ENCODE measurements at places on chromosomes 12 and 14. TPM values are rescaled to one million over a fixed set of nuclear protein-coding genes. Genes with fewer than 3 reads are reported as not detected.

LETMD1 gene
- 67.2 TPM for total RNA-seq

RTL1 gene
- not detected for total RNA-seq

ACSS3 gene
- not detected for total RNA-seq

ADAMTS20 gene
- not detected for total RNA-seq

- DNase-seq: peak; percentile 75
These were observed 46.1 kb downstream of the CYP46A1 start for GRCh38 chr14:99729991-99730875.

DNA sequence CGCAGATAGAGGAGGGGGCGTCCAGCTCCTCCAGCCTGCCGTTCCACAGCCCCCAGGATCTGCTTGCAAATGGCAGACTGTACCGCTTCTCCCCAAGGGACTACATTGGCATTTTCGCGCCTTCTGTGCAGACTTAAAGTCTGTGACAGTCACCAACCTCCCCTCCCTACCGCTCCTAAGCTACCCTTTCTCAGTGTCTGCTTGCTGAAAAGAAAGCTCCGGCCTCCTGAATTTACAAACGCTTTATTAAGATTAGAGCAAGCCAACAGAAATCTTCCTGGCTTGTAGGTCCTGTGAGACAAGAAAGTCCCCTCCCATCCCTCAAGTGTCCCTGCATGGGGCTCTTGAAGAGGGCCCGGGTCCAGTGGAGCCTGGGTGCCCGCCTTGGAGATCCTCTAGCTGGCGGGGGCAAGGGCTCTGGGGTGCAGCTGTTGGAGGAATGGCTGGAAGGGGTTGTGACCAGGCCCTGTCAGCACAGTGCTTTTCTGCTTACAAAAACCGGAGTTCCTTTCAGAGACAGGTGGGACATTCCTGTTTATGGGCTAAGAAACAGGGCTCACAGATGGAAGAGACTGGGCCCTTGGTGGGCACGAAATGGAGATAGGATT is 2.8 kb upstream of the DLK1 start:
- DNase-seq: no peak

- DNase-seq: peak; percentile 5
These were observed 64.8 kb downstream of the WSCD2 start for GRCh38 chr12:108193917-108194316.

DNA sequence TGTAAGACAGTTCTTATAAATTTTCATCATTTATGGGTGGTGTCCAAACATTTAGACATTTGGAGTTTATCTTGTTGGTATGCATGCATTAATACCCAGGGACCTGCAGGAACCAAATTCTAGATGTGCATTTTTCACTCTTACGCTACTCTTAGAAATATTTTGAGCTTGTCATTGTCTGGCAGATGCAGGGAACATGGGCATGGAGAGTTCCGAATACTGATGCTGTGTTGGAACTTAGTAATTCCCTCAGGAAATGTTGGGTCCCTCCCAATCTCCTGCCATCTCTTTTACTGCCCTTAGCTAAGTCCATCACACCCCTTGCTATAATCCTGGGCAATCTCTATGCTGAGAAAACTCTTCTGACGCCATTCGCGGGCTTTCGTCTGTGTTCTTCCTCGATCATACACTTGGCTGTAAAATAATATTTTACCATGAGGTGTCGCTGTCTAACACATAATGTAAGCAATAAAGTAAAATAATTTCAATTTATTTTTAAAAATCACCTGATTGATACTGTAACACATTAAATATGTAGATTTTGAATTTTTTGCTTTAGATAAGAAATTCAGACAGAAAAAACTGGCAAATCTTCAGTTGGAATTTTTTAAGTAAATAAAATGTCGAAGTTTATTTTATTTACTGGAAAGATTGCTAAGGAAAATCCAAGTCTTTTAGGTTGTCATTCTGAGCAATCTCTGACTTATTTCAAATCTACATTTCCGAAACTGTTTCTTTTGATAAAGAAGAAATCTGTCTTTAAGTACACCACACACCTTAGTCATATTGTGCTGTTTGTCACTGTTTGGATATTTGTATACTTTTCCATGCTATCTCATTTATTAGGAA is 304.1 kb upstream of the SSTR1 start:
- no peak for DNase-seq

- no peak for DNase-seq
These were observed 6.5 kb upstream of the VTI1B start for GRCh38 chr14:67680941-67681340.
